ENCODE measurements at places on chromosomes 5 and 9. TPM values are rescaled to one million over a fixed set of nuclear protein-coding genes. Genes with fewer than 3 reads are reported as not detected.

REXO4 gene
- 27.4 TPM for total RNA-seq

IFNA1 gene
- not detected for total RNA-seq

ZNF879 gene
- total RNA-seq, result 7.2 TPM

IL5 gene
- total RNA-seq, result 1.5 TPM

FOXI1 gene
- total RNA-seq, result not detected

LHX3 gene
- not detected for total RNA-seq

PCDHB3 gene
- not detected for total RNA-seq

OR1Q1 gene
- not detected for total RNA-seq

MSX2 gene
- total RNA-seq, result not detected

SPINK7 gene
- not detected for total RNA-seq

GLDC gene
- total RNA-seq, result 0.41 TPM

ARID3C gene
- total RNA-seq, result 0.18 TPM

PTGES gene
- not detected for total RNA-seq

ZNF367 gene
- 23.2 TPM for total RNA-seq

SMIM33 gene
- total RNA-seq, result 2.3 TPM
